ENCODE measurements at places on chromosomes 13 and 19. TPM values are rescaled to one million over a fixed set of nuclear protein-coding genes. Genes with fewer than 3 reads are reported as not detected.

Gene SBSN
- total RNA-seq: 4.8 TPM

- DNase-seq: no peak
Measured at GRCh38 chr19:2164020-2164998, 576 bp downstream of the DOT1L start.

- no peak for DNase-seq
Measured at GRCh38 chr13:72258340-72258981, 391.5 kb upstream of the DACH1 start.

Gene MCEMP1
- not detected for total RNA-seq

Gene B3GNT3
- 11.5 TPM for total RNA-seq

- DNase-seq: no peak
Measured at GRCh38 chr13:43512221-43512620, 274.6 kb downstream of the ENOX1 start.

DNA sequence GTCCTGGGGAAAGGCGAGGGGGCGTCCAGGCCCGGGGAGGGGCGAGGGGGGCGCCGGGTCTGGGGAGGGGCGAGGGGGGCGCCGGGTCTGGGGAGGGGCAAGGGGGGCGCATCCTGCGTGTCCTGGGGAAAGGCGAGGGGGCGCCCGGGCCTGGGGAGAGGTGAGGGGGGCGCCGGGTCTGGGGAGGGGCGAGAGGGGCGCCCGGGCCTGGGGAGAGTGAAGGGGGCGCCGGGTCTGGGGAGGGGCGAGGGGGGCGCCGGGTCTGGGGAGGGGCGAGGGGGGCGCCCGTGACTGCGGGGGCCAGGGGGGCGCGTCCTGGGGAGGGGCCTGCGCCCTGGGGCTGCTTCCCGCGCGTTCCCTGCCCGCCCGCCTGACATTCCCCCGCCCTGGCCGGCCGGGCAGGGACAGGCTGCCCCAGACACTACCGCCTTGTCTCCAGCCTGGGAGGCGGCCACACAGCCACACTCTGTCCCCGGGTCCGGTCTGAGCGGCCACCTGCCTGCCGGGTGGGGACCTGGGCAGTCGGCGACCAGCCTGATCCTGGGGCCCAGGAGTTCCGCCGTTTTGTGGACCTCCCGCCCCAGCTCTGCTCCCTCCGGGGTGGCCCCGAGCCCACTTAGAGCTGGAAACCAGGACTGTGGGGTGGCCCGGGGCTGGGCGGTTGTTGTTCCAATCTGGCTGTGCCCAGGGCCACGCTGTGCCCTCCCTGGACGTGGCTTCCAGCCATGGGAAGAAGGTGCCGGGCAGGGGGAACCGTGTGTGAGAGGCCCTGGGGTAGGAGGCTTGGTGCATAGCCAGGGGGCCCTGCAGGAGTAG lies 11.8 kb downstream of the PALM start:
- no peak for DNase-seq

- DNase-seq: no peak
Measured at GRCh38 chr13:75372923-75373841, 108.8 kb downstream of the TBC1D4 start.

DNA sequence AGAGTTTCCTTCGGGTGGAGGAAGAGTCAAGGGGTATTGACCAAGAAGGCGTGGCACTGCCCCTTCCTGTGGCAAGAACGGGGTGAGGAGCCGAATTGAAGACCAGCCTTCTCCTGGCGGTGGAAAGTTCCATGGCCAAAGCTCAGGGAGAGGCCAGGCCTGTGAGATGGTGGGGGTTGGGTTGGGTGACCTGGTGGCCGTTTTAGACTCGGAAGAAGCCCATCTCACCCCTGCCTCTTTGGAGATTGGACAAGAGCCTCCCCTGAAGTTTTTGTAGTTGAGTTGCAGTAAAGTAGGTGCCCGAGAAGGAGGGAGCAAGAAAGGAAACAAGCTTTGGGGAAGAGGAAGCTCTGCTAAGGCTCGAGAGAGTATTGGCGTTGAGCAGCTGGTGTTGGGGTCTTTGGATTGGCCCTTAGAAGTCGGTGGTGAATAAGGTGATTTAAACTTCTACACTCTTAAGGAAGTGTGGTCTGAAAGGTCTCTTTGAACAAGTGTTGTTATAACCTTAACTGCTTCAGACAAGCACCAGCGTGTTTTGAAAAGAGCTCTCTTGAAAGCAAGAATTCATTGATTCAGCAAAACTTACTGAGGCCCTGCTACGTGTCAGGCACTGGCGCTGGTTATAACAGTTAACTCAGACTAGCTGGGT lies 964 bp downstream of the SPINT2 start:
- no peak for DNase-seq

All from foreskin keratinocyte (primary cell).